ENCODE measurements at places on chromosomes 12 and 14.

- no peak for DNase-seq
Observed at GRCh38 chr14:90999299-90999698, 61.1 kb downstream of the RPS6KA5 start.

DNA sequence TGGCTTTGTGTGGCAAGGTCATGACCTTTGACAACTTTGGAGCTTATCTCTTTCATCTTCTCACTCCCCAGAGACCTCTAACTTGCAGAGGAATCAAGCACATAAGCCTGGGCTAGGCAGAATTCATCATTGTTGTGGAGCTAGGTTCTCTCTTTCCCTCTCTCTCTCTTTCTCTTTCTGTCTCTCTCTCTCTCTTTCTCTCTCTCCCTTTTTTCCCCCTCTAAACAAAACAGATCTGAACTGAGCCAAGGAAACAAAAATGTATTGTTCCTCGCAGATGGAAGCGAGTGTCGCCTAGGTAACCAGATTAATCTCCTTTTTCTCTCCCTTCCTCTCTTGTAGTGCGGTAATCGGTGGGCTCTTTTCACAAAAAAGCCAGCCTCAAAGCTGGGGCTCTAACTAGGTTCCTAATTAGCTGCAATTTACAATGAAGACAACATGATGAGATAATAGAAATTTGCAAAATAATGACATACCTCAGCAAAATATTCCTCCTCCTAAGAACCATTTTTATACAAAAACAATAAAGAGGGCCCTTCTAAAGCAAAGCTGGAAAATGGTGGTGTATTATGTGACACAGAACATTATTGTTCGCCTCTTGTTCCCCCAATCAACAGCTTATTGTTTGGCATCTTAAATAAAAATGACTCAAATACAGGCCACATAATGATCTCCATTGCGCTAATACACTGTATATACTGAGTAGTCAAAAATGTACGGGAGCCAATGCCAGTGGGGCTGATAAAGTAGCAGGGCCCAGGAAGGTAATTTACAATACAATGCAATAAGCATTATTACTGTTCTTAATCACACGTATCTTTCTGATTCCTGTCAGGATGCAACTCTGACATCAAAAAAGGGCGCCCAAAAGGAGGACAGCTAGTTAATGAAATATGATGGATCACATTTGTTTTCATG lies 65.7 kb upstream of the SOX5 start:
- no peak for DNase-seq

GRCh38 chr12:106110626-106111300 lies 28.0 kb downstream of the NUAK1 start:
- DNase-seq: no peak

- no peak for DNase-seq
Observed at GRCh38 chr12:104355630-104356029, 52.1 kb downstream of the EID3 start.

DNA sequence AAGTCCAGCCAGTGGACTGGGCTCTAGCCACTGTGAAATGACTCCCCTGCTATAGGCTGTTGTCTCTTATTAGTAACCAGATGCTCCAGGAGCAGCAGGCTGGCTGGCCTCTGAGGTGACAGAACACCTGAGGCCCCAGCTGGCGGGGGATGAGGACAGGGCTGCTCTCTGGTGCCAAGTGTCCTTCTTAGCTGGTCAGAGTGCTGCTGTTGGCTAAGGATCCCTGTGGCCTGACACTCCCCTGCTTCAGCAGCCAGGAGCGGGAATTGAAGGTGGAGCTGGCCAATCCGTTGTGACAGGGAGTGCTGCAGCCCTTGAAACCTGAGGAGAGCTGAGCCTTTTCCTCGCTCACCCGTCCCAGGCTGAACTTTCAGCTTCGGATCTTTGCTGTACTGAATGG lies 30.7 kb downstream of the TMEM229B start:
- no peak for DNase-seq

DNA sequence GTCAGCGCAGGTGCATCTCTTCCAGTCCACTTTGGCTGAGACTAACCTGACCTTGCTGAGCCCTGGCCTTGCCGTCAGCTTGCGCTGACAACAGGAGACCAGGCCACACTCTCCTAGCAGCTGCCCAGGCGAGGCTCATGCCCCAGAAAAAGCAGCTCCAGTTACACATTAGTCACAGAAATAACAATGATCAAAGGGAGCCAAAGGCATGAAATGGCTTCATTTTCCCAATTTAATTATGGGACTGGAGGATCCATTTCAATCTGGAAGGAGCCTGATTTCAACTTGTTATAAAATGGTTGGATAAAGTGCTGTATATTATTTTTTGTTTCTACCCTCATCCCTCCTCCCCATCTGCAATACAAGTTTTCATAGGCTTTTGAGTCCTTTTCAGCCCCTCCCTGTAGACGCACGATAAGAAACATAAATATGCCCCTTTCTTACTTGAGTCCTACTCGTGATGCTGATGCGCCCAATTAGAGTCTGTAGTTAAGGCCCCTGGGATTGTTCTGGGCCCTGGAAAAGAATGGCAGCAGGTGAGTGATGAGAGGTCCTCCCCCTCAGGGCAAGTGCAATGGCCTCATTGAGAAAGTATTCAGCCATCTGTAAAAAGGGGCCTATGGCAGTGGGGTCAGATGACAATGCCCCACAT lies 376.0 kb downstream of the C12orf75 start:
- DNase-seq: peak; percentile 83
